ENCODE measurements at places on chromosomes 3 and 15.

- DNase-seq, result no peak
Measured at GRCh38 chr3:18188491-18188890, 236.6 kb downstream of the SATB1 start.

- no peak for DNase-seq
Measured at GRCh38 chr3:123198372-123198771, 3.4 kb upstream of the SEC22A start.

- no peak for DNase-seq
Measured at GRCh38 chr15:78101423-78102105, 9.2 kb downstream of the SH2D7 start.

DNA sequence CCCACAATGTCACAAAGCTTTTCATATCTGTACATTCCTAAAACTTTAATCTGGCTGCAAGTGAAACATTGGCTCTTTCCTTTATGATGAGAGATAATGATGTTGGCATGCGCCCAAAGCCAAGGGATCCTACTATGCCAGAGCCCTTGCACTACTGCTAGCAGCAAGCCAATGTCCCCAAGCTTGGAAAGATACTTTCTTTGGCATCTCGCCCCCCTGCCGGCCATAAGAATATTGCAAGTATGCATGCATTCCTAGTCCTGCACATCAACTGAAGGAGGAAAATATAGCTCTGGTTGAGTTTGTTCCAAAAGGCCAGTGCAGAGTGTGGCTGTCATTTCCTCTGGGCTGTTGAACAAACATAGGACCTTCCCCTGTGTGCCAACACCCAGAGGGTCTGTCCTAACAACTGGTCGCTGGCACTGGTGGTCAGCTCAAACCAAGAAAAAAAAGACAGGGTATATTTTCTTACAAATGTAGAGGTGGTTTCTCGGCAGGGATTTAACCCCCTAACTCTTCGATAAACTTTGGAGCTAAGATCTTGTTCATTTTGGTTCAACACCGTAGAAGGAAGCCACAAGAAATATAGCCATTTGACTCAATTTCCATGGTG, 120.9 kb upstream of the ZBED2 start:
- peak; percentile 64 for DNase-seq

- DNase-seq, result no peak
Measured at GRCh38 chr3:196920733-196921132, 21.6 kb downstream of the NCBP2 start.

All from spinal cord (tissue), 10 donors.